H4 (cell line): ENCODE measurements at places on chromosomes 3 and 15. TPM values are rescaled to one million over a fixed set of nuclear protein-coding genes. Genes with fewer than 3 reads are reported as not detected.

Gene ABI3BP
- total RNA-seq = 0.64 TPM in 1 of 2 replicates, not detected in the other

Gene IGDCC3
- total RNA-seq = not detected in 2 replicates

Gene CPNE9
- total RNA-seq = 0.31 TPM in 1 of 2 replicates, not detected in the other

Gene MNS1
- total RNA-seq = 0.62 and 0.66 TPM in 2 replicates

Gene FGD5
- total RNA-seq = 0.17 TPM in 1 of 2 replicates, not detected in the other

Gene USP50
- total RNA-seq = not detected in 2 replicates

Gene PGBD4
- 1.0 and 1.4 TPM in 2 replicates for total RNA-seq

Gene TTLL3
- 4.4 and 5.4 TPM in 2 replicates for total RNA-seq

DNA sequence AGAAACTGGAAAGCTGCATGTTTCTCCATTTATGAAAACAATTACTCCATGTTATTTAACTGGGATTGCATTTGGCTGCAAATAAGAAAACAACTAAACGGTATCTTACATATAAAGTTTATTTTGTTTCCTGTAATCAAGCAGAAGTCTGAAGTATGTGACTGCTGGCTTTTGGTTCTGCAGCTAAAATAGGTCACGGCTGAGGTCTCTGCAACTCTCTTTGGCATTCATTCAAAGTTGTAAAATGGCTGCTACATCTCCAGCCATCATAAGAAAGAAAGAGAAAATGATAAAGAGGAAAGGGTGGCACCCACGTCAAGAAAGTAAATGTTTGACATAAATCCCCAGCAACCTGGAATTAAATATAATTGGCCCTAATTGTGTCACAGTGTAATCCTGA lies 406.1 kb downstream of the TBC1D5 start:
- DNase-seq = no peak

GRCh38 chr3:194204042-194204987 lies 68.4 kb downstream of the HES1 start:
- no peak for DNase-seq

DNA sequence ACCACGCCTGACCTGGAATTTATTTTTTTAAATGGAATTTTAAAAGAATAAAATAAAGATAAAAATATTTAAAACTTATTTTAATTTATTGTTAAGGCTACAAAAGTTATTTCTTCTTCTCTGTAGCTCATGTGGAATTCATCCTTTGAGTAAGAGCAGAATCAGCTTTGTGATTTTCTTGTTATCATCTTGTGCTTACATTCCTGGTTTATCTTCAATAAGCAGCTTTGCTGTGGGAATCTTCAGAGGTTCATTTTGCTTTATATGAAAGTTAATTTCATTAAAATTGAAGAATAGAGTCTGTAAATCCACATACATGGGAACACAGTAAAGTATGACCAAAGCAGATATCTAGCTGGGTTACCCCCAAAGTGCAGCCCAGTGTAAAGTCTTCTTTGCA lies 35.4 kb upstream of the ARL8B start:
- DNase-seq = no peak

GRCh38 chr3:115194476-115194875 lies 47.4 kb upstream of the ZBTB20 start:
- DNase-seq = no peak

- DNase-seq = peak; percentile 72
Observed at GRCh38 chr15:55846116-55846707, 103.3 kb upstream of the PRTG start.

DNA sequence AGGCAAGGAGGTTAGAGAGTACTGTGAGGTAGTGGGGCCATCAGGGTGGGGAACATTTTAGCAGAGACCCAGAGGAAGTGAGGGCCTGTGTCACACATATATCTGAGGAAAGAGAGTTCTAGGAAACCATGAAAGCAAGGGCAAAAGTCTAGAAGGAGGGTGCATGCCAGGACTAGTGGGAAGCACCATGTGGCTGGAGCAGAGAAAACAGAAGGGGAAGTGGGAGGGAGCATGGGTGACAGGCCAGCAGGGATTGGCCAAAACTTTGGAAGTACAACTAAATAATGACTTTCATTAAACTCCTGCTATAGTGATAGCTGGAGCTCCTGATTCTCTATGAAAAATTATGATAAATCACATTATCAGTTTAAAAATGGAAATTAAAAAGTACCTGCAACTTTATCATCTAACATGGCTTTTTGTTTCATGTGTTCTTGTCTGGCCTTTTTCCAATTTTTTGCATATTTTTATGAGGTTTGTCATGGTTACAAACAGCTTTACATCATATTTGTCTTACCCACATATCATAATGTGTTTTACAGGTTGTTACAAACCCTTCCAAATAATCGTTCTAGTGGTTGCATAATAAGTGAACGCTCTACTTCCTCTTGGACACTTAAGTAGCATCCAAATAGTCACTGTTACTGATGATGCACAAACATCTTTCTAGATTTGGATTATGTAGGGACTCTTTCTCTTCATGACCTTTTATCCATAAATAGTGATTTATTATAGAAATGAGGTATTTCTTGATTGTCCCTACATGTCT lies 168.3 kb downstream of the NEK10 start:
- no peak for DNase-seq

DNA sequence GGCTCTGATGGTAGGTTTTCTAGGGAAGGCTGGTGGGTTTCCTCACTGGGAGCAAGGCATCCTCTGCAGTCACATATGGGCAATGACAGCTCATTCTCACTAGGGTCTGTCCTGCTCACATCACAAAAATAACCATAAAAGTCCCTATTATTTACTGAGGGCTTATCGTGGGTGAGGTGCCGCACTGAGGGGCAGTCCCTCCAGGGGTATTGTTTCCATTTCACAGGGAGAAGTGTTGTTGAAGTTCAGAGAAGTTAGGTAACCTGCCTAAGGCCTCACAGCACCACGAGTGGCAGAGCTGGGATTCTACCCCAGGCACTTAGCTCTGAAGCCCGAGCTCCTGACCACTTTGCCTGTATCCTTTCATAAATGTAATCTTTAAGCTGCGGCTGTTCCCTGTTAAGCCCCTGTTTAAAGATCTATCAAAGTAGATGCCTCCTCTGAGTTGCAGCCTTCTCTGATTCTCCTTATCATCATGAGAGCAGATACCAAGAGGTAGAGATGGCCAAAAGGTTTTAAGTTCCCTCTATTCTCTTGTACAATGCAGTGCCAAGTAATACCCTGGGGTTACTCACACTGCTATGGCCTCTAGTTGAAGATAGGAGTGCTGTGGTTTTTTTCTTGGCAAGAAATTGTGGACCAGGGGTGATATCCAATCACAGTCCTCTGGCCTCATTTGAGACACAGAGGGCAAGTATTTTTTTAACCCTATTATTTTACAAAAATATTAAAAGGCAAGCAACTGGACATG lies 107.0 kb downstream of the RPLP1 start:
- DNase-seq = no peak

- DNase-seq = no peak
Observed at GRCh38 chr15:52218816-52219215, 27.6 kb upstream of the GNB5 start.

DNA sequence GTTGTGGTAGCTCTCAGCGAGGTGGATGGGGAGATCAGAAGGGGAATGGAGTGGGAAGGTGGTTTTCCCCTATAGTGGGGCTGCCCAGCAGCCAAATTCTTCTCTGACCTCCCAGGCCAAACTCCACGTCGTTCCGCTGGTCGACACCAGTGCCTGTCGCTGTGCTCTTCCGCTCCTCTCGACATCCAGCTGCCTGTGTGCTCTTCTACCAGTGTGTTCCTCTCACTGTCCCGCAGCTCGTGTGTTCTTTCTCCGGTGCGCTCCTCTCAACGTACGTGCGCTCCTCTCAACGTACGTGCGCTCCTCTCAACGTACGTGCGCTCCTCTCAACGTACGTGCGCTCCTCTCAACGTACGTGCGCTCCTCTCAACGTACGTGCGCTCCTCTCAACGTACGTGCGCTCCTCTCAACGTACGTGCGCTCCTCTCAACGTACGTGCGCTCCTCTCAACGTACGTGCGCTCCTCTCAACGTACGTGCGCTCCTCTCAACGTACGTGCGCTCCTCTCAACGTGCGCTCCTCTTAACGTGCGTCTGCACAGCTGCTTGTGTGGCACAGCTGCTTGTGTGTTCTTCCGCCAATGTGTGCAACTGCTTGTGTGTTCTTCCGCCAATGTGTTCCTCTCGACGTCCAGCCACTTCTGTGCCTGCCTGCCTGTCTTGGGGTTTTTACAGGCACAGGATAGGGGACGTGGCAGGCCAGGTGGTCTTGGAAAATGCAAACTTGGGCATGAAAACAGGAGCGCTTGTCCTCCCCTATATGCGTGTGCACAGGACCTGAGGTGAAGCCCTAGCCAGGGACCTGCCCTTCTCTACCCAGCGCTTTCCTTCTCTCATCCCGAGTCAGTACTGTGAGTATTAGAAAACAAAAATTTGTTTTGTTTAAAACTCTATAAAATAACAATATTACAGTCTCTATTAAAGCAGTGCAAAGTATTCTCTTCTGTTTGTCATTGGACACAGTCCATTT lies 991.1 kb downstream of the GBE1 start:
- DNase-seq = no peak

DNA sequence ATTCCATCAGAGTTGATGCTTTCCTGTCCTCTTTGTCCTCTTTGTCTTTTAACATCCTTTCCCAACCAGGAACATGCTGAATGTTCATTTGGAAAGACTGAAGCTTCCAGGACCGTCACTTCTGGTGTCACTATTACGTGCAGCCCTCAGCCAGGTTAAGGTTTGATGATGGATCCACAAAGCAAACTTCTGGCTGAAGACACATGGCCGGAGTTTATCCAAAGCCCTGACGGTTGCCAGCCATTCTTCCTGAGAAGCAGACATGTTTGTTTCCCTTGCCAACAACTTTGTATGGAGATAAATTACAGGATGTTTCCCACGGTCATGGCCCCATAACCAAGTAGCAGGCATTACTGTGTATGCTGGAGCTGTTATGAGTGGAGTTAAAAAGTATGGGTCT lies 236.9 kb downstream of the THSD4 start:
- no peak for DNase-seq
